Hindlimb muscle (tissue), 1 donor: ENCODE measurements at places on chromosomes 1 and 21. TPM values are rescaled to one million over a fixed set of nuclear protein-coding genes. Genes with fewer than 3 reads are reported as not detected.

The CLCA1 gene
- not detected for polyA plus RNA-seq

The NPHS2 gene
- not detected for polyA plus RNA-seq

DNA sequence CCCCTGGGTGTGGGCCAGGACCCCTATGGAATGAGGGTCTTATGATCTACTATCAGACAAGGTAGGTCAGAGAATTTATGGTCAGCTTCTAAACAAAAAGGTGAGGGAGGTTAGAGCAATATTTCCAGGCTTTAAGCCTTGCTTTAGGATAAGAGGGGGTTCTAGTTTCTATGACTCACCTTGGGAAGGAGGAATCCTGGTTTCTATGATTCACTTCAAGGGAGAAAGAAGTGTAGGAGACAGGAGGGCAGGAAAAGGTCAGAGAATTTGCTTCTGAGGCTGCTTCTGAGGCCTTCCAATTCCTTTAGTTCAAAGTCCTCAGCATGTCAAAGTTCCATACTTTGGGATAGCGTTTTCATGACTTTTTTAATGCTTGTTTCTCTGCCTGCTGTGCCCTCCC lies 35.2 kb downstream of the RGL1 start:
- DNase-seq: no peak

GRCh38 chr1:38027201-38028104 lies 14.9 kb downstream of the UTP11 start:
- DNase-seq: no peak

GRCh38 chr1:92503926-92504285 lies 17.2 kb upstream of the GFI1 start:
- DNase-seq: no peak
